Activated CD8-positive, alpha-beta T cell treated with anti-CD3 and anti-CD28 coated beads, Interleukin-2, amount 10 ng/mL, durations not matched to agents 7 days and 5 days (primary cell): ENCODE measurements at places on chromosomes 13 and 19.

- H3K4me3 ChIP-seq = no peak overlapping the region
- H3K27me3 ChIP-seq = peaks cover 4% of the 10 kb centered on the region
- no peak overlapping the region for H3K27ac ChIP-seq
- no peaks in the 10 kb centered on the region for H3K4me1 ChIP-seq
- H3K36me3 ChIP-seq = no peaks in the 10 kb centered on the region
Observed at GRCh38 chr13:52832313-52832712, 16.1 kb downstream of the PCDH8 start.

DNA sequence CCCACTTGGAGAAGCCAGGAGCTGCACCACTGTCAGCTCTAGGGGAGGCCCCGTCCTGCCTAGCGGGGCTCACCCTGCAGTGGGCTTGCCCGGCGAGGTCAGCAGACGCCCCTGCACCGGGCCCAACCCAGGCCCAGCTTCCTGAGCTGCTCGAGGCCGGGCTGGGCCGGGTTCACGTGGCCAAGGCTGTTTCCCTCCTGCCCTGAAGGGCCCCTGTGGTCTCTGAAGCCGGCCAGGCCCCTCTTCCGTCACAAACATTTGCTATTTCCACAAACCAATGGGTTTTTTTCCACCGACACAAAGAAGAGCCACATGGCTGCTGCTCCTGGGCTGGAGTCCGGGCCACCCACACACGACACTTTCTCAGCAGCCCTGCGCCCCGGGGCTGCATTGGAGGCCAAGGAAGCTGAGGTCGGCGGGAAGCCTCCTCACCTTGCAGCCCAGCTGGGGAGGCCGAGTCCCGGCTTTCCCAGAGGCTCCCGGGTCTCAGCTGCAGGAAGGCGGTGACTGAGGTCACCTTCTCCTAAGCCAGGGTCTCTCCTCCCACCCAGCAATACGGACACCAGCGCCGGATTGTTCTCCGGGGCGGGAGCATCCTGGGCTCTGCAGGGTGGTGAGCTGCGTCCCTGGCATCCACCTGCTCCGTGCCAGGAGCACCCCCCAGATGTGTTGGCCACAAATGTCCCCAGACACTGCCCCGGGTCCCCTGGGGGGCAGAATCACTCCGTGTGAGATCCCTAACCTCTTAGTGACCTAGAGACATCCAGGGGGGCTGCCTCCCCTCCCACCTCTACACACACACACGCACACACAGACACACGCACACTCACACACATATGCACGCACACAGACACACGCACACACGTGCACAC is 80.5 kb downstream of the GADD45B start:
- peaks cover 71% of the 10 kb centered on the region for H3K4me1 ChIP-seq
- H3K36me3 ChIP-seq = no peaks in the 10 kb centered on the region
- peak overlapping the region; percentile 41 for H3K27ac ChIP-seq
- DNase-seq = no peak
- H3K4me3 ChIP-seq = no peak overlapping the region
- H3K27me3 ChIP-seq = no peaks in the 10 kb centered on the region

DNA sequence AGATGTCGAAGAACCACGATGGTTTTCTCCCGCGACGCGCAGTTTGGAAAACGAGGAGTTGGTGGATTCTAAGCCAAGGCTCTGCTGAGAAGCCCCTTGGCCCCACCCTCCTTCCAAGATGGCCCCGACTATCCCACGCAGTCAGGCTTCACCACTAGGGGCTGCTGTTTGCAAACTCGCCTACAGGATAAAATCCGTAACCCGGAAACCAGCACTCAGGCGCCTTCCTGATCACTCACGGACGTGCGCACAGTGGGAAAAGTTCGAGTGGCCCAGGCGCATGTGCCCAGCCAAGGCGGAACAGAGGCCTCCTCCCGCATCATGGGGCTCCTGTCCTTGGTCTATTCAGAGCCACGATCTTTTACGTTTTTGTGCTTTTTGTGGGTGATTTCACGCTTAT is 19.2 kb upstream of the UQCR11 start:
- no peaks in the 10 kb centered on the region for H3K27me3 ChIP-seq
- no peaks in the 10 kb centered on the region for H3K4me1 ChIP-seq
- peak; percentile 60 for DNase-seq
- H3K27ac ChIP-seq = no peak overlapping the region
- H3K36me3 ChIP-seq = peaks cover 19% of the 10 kb centered on the region

DNA sequence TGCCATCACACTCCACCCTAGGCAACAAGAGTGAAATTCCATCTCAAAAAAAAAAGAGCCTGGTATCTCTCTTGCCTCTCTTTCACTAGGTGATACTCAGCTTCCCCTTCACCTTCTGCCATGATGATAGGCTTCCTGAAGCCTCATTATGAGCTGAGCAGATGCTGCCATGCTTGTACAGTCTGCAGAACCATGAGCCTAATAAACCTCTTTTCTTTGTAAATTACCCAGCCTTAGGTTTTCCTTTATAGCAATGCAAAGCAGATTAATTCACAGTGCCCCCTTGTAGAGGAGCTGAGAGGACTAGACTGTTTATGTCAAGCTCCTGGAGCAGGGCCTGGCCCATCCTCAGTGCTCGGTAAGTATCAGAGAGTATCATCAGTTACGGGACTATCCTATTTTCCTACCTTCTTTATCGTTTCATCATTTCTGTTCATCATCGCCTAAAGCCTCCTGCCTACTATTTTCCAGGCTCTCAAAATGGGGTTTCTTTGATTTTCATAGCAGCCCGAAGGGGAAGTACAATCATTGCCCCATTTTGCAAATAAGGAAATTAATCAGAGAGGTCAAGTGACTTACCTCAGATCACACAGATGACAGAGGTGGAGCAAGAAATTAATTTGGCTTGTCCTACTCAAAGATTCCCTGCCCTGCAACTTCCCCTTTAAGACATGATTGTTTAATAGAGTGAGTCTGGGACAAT is 33.5 kb upstream of the IGSF23 start:
- H3K4me1 ChIP-seq = no peaks in the 10 kb centered on the region
- no peaks in the 10 kb centered on the region for H3K36me3 ChIP-seq
- H3K27ac ChIP-seq = no peak overlapping the region
- no peak overlapping the region for H3K4me3 ChIP-seq

DNA sequence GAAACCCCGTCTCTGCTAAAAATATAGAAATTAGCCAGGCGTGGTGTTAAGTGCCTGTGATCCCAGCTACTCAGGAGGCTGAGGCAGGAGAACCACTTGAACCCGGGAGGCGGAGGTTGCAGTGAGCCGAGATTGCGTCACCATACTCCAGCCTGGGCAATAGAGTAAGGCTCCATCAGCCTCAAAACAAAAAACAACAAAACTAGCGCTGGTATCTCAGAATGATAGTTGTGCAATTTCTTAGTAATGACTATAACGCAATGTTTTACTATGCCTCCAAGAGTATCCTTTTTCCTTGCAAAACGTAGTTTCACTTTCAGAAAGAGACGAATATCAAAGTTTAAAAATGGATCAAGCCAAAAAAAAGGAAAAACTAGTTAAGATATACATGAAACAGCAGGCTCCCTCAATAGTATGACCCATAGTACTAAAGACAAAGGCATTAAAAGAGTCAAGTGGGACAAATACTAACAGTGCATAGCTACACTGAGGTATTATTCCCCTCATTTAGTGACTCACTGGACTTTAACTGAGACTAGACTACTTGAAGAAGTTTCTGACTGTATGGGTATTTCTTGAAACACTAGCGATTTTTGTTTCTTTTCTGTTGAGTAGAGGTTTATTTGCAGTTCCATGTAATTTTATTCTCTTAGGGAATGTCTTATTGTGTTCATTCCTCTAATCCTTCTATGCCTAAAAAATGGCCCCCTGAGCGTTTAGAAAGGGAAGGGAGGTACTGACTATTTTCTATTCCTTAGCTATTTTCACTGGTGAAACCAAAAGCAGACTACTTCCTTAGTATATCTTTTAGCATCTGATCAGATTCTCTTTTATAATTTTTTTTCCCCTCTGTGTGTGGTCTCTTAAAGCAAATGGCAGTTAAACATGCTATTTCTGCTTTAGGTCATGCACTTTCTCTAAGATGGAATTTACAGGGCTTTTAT is 10.4 kb upstream of the ITM2B start:
- peak overlapping the region; percentile 67 for H3K27ac ChIP-seq
- H3K4me3 ChIP-seq = peak overlapping the region; percentile 44
- peaks cover under 1% of the 10 kb centered on the region for H3K36me3 ChIP-seq
- peaks cover under 1% of the 10 kb centered on the region for H3K27me3 ChIP-seq
- peaks cover 41% of the 10 kb centered on the region for H3K4me1 ChIP-seq
